ENCODE measurements at places on chromosomes 1 and 21. TPM values are rescaled to one million over a fixed set of nuclear protein-coding genes. Genes with fewer than 3 reads are reported as not detected.
A peak's percentile ranks its signal among the peaks of the same experiment; 100 is the strongest.

DNA sequence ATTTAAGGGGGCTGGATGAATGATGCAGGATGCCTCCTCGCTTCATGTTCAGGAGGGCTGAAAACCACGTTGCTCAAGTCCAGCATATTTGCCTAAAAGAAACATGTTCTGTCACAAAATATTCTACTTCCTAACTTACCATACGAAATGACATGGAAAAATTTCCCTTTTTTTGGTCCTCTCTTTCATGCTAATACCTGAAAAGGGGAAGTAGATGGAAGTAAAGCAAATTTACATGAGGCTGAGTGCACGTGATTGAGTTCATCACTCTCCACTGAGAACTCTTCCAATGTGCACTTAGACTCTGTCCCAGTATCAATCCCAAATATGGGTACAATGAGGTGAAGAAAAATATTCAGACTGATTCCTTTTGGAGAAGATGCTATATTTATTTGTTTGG lies 23.0 kb downstream of the XCL2 start:
- no peak for DNase-seq

DNA sequence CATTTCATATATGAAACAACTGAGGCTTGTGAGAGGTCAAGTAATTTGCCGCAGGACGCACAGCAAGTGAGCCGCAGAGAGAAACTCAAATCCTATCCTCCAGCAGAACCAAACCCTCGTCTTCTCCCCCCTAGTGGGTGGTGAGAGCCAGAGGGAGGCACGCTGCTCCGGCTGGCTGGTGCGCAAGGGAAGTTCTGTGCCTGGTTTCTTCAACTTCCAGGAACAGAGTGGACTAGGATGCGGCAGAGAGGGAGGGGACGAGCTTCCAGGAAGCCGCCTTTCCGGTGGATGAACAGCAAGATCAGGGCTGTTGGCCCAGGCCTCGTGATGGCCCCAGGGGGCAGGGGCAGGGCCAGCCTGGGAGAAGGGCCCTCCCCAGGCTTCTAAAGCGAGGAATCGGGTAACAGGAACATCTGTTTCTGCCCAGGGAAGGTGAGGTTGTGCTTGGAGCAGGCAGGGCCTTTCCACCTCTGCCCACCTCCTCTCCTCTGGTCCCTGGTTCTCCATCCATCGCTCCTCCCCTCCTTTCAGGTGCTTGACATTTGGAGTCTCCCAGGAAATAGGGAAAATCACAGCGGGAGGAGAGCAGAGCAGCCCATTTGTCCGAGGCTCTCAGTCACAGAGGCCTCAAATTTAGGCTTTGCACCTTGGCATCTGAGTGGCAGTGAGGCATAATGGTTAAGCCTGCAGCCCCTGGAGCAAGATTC lies 16.8 kb upstream of the PDIK1L start:
- no peak for DNase-seq

Gene CHI3L2
- 0.26 TPM for total RNA-seq

- peak; percentile 39 for DNase-seq
Measured at GRCh38 chr1:16921391-16922185, at the start of gene CROCC. Gene CROCC (plus strand): TSS chr1:16921931. CDS start chr1:16922019, 88 bp downstream.

Gene SYDE2
- total RNA-seq, result 54.0 TPM

Gene DIRAS3
- 3.0 TPM for total RNA-seq

- peak; percentile 96 for DNase-seq
Measured at GRCh38 chr1:37859507-37860345, at the start of gene MTF1. Gene MTF1 (minus strand): TSS chr1:37859592. CDS start chr1:37857658, 1,934 bp downstream.

Gene CCDC190
- 0.26 TPM for total RNA-seq

DNA sequence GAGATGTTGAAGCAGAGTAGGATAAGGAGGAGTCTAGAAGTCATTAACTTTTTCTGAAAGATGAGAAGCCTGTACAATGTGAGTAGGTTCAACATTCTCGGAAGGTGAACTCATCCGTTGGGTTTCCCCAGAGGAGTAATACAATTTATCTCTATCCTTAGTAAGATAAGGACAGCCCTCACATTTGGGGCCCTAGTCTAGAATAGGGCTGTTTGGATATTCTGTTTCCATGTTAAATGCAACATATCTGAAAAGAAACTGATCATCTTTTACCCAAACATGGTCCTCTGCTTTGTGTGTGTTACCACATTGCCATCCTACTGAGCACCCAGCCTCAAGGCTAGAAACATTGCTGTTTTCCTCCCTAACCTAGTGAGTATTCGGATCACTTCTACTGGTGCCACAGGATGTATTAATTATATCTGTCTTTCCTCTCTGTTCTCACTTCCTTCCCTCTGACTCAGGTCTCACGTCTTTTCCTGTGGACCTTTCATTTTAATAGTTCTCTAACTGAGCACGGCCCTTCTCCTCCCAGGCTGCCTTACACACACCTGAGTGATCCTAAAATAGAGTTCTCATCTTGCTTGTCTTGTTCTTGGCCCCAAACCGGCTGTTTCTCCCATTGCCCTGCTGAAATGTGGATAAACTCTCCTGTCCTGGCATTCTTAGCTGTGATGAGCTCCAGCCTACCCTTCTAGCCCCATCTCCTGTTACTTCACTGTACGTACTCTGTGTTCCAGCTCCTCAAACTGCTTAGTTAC lies 91.7 kb downstream of the CDC14A start:
- DNase-seq, result no peak
